Peyer's patch (tissue), 4 donors: ENCODE measurements at places on chromosomes 6 and 20. TPM values are rescaled to one million over a fixed set of nuclear protein-coding genes. Genes with fewer than 3 reads are reported as not detected.

- H3K27ac ChIP-seq, result no peak overlapping the region
- no peak overlapping the region for H3K4me3 ChIP-seq
- no peak for DNase-seq
- no peaks in the 10 kb centered on the region for H3K4me1 ChIP-seq
Observed at GRCh38 chr6:25286891-25287290, 7.7 kb downstream of the CARMIL1 start.

GRCh38 chr6:87936065-87936464 is 111.6 kb upstream of the SPACA1 start:
- no peaks in the 10 kb centered on the region for H3K27me3 ChIP-seq
- no peaks in the 10 kb centered on the region for H3K36me3 ChIP-seq
- H3K4me1 ChIP-seq, result no peaks in the 10 kb centered on the region
- no peak for DNase-seq

- H3K36me3 ChIP-seq, result no peaks in the 10 kb centered on the region
- H3K4me3 ChIP-seq, result no peak overlapping the region
- H3K4me1 ChIP-seq, result no peaks in the 10 kb centered on the region
Observed at GRCh38 chr20:25503936-25504335, 81.4 kb downstream of the NINL start.

- no peaks in the 10 kb centered on the region for H3K36me3 ChIP-seq
- DNase-seq, result no peak
- H3K4me1 ChIP-seq, result no peaks in the 10 kb centered on the region
- no peak overlapping the region for H3K27ac ChIP-seq
- H3K27me3 ChIP-seq, result no peaks in the 10 kb centered on the region
Observed at GRCh38 chr20:37741570-37741969, 47.7 kb downstream of the CTNNBL1 start.

DNA sequence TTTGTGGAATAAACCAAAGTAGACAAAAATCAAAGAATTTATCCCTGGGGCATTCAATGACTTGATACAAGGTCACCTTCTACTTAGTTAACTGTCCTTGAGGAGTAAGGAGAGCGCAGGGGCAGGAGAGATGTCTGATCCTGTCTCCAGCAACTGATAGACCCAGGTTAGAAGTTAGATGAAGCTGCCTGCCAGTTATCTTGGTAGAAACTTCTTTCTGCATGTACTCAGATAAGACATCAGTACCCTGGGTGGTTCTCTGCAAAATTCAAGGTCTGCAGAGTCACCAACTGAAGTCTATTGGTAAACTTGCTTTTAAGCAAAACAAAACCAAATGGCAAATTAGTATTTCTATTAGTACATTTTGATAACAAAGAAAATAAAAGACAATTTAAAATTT is 2.7 kb downstream of the SGK1 start:
- no peak overlapping the region for H3K4me3 ChIP-seq
- H3K4me1 ChIP-seq, result no peaks in the 10 kb centered on the region
- H3K27me3 ChIP-seq, result no peaks in the 10 kb centered on the region
- DNase-seq, result no peak
- H3K27ac ChIP-seq, result no peak overlapping the region

- no peak for DNase-seq
- H3K27me3 ChIP-seq, result no peaks in the 10 kb centered on the region
- no peak overlapping the region for H3K27ac ChIP-seq
Observed at GRCh38 chr6:56772737-56773184, 130.1 kb upstream of the DST start.

GRCh38 chr6:41637194-41638001 is 870 bp upstream of the MDFI start:
- H3K36me3 ChIP-seq, result no peaks in the 10 kb centered on the region
- H3K27me3 ChIP-seq, result peaks cover 6% of the 10 kb centered on the region
- no peaks in the 10 kb centered on the region for H3K4me1 ChIP-seq
- no peak for DNase-seq
- no peak overlapping the region for H3K27ac ChIP-seq

- H3K4me3 ChIP-seq, result no peak overlapping the region
- no peaks in the 10 kb centered on the region for H3K27me3 ChIP-seq
- no peak overlapping the region for H3K27ac ChIP-seq
- no peaks in the 10 kb centered on the region for H3K4me1 ChIP-seq
Observed at GRCh38 chr6:127539272-127539671, 20.1 kb upstream of the MTCL3 start.

- no peak overlapping the region for H3K4me3 ChIP-seq
- H3K4me1 ChIP-seq, result no peaks in the 10 kb centered on the region
- no peak overlapping the region for H3K27ac ChIP-seq
- DNase-seq, result no peak
- no peaks in the 10 kb centered on the region for H3K27me3 ChIP-seq
- no peaks in the 10 kb centered on the region for H3K36me3 ChIP-seq
Observed at GRCh38 chr6:125904871-125905270, 51.7 kb upstream of the HINT3 start.

DNA sequence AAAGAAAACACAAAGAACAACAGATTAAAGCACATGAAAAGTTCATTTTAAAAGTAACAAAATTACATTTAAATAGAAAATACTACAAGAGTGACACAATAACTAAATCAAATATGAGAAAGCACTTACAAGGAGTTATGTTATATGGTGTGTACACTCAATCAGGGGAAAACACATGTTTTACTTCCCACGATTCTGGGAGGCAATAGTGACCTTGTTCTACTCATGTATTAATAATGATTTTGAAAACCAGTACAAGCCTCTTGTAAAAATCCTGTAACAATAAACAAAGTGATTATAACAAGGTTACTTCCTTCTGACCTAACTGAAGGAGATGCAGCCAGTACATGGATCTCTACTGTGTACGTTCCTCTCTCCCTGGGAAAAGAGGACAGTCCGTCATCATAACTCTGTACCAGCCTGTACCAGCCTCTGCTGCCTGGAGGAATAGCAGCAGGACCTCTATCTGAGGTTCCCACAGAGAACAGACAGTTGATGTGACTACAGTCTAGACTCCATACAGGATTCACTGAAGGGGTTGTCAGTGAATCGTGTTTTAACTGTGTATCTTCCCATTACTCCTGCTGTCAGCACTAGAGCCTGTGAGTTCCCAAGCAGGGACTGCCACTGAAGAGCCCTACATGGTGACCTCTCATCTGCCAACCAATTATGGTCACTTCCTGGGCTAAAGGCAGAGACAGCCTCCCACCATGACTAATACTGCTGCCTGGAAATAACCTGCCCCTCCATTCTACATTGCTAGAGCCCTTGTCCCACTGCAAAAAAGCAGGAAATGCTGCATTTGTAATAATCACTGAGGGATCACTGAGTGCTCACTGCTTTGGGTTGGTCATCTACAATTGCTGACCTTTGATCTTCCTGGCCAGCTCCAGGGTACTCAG is 149.7 kb downstream of the KIF16B start:
- no peaks in the 10 kb centered on the region for H3K27me3 ChIP-seq
- H3K4me1 ChIP-seq, result no peaks in the 10 kb centered on the region
- no peak overlapping the region for H3K27ac ChIP-seq
- H3K4me3 ChIP-seq, result no peak overlapping the region
- peaks cover 40% of the 10 kb centered on the region for H3K36me3 ChIP-seq

CYP39A1 gene
- total RNA-seq, result 3.3 TPM

GRCh38 chr20:61210862-61211261 is 41.2 kb upstream of the CDH4 start:
- H3K27ac ChIP-seq, result no peak overlapping the region
- no peaks in the 10 kb centered on the region for H3K36me3 ChIP-seq
- H3K4me1 ChIP-seq, result no peaks in the 10 kb centered on the region
- H3K4me3 ChIP-seq, result no peak overlapping the region
- DNase-seq, result no peak

IMPG1 gene
- not detected for total RNA-seq

PSORS1C1 gene
- 22.0 TPM for total RNA-seq

DNA sequence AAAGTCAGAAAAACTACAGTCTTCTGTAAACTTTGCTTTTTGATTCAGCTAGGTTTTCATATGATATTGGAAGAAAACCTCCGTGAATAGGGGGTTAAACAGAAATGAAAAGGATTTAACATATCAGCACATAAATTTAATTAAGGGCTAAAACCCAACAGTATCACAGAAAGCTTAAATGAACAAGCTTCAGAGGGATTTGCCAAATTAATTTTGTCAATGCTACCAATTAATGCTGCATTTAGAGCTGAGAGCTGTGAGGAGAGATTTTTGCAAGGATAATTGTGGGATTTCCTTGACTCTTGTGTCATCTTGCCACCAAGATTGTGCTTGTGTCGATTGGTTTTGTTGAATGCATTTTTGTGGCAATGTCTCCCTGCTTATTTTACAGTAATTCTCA is 379.9 kb downstream of the CD109 start:
- no peaks in the 10 kb centered on the region for H3K27me3 ChIP-seq
- no peak overlapping the region for H3K4me3 ChIP-seq
- H3K4me1 ChIP-seq, result no peaks in the 10 kb centered on the region
- no peak for DNase-seq
- H3K36me3 ChIP-seq, result no peaks in the 10 kb centered on the region

PBOV1 gene
- total RNA-seq, result not detected

HCRTR2 gene
- total RNA-seq, result not detected

COL9A3 gene
- 19.8 TPM for total RNA-seq

ABT1 gene
- 11.6 TPM for total RNA-seq

DNA sequence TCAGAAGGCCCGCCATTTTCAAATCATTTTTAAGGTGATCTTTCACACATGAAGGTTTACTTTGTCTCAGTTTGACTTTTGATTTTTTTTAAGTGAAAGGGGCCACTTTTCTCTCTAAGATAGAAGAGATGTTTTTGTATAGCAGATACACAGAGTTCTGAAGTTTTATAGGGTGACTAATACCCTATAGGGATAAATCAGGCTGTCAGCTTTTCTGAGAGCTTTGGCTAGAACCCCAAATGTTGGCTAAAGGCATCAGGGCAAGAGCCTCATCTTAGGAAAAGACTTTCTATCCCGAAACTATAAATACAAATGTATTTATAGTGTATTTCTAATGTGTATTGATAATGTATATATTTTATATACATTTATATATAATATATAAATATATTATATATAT is 181.4 kb downstream of the TBX18 start:
- H3K27ac ChIP-seq, result no peak overlapping the region
- H3K36me3 ChIP-seq, result no peaks in the 10 kb centered on the region
- H3K27me3 ChIP-seq, result no peaks in the 10 kb centered on the region
- no peak for DNase-seq
- no peaks in the 10 kb centered on the region for H3K4me1 ChIP-seq

DNA sequence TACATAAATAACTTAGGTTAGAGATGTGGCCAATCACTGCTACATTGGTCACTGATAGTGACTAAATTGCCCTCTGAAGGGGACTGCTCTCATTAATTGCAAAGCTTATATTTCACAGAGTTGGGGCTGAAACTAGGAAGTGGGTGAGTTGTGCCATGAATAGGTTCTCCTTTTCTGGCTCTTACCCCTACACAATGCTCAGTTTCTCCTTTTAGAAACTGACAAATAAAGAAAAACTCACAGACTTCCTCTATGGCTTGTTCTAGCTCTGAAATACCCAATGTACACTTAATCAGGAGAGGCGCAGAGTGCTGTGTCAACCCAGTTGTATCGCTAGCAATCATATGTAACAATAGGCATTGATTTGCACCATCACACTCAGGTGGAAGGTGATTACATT is 41.2 kb upstream of the PROKR2 start:
- H3K36me3 ChIP-seq, result no peaks in the 10 kb centered on the region
- no peak overlapping the region for H3K27ac ChIP-seq
- no peaks in the 10 kb centered on the region for H3K27me3 ChIP-seq
- H3K4me1 ChIP-seq, result no peaks in the 10 kb centered on the region
- H3K4me3 ChIP-seq, result no peak overlapping the region

MROH8 gene
- 0.54 TPM for total RNA-seq

GRCh38 chr20:38897267-38897666 is 28.9 kb upstream of the FAM83D start:
- no peaks in the 10 kb centered on the region for H3K27me3 ChIP-seq
- peaks cover 13% of the 10 kb centered on the region for H3K4me1 ChIP-seq
- no peaks in the 10 kb centered on the region for H3K36me3 ChIP-seq
- H3K4me3 ChIP-seq, result no peak overlapping the region
- H3K27ac ChIP-seq, result no peak overlapping the region
- no peak for DNase-seq

- H3K27me3 ChIP-seq, result no peaks in the 10 kb centered on the region
- no peak overlapping the region for H3K4me3 ChIP-seq
- H3K4me1 ChIP-seq, result no peaks in the 10 kb centered on the region
- H3K36me3 ChIP-seq, result no peaks in the 10 kb centered on the region
- H3K27ac ChIP-seq, result no peak overlapping the region
Observed at GRCh38 chr6:6803180-6803977, 214.9 kb downstream of the LY86 start.

FAM209A gene
- not detected for total RNA-seq

- no peaks in the 10 kb centered on the region for H3K27me3 ChIP-seq
- no peak overlapping the region for H3K27ac ChIP-seq
- DNase-seq, result no peak
- no peaks in the 10 kb centered on the region for H3K4me1 ChIP-seq
- no peaks in the 10 kb centered on the region for H3K36me3 ChIP-seq
- H3K4me3 ChIP-seq, result no peak overlapping the region
Observed at GRCh38 chr6:169945117-169945516, 193.7 kb downstream of the ERMARD start.

NR2E1 gene
- total RNA-seq, result not detected

- peak; percentile 59 for DNase-seq
- H3K27me3 ChIP-seq, result no peaks in the 10 kb centered on the region
Observed at GRCh38 chr6:79947191-79948186, at the start of gene ELOVL4. TSS of gene ELOVL4 (minus strand) at chr6:79947553. CDS start at chr6:79947279, 274 bp downstream.

NFYA gene
- 23.7 TPM for total RNA-seq

MOXD1 gene
- 3.8 TPM for total RNA-seq

CST1 gene
- total RNA-seq, result not detected

GRCh38 chr6:111794727-111795452 is 78.4 kb downstream of the FYN start:
- no peak for DNase-seq
- no peak overlapping the region for H3K4me3 ChIP-seq
- peak overlapping the region; percentile 60 for H3K27ac ChIP-seq
- H3K4me1 ChIP-seq, result no peaks in the 10 kb centered on the region
- H3K36me3 ChIP-seq, result no peaks in the 10 kb centered on the region
- H3K27me3 ChIP-seq, result no peaks in the 10 kb centered on the region

DNA sequence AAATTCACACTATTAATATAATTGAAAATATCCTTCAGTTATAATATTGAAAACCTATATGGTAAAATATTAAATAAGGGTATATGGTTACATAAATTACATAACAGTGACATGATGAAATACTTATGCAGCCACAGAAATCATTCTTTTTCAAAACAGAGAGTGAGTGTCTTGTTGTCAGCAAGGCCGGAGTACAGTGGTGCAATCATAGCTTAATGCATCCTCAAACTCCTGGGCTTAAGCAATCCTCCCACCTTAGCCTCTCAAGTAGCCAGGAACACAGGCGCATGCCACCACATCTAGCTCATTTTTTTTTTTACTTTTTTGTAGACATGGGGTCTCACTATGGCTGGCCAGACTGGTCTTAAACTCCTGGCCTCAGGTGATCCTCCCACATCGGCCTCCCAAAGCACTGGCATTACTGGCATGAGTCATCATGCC is 40.4 kb downstream of the FAM8A1 start:
- H3K27ac ChIP-seq, result no peak overlapping the region
- no peak overlapping the region for H3K4me3 ChIP-seq
- H3K4me1 ChIP-seq, result no peaks in the 10 kb centered on the region
- no peak for DNase-seq
- H3K36me3 ChIP-seq, result no peaks in the 10 kb centered on the region
